Activated naive CD4-positive, alpha-beta T cell (primary cell): ENCODE measurements at places on chromosomes 4 and X.

- no peak for DNase-seq
Measured at GRCh38 chr4:55931043-55931442, 17.7 kb upstream of the CEP135 start.

DNA sequence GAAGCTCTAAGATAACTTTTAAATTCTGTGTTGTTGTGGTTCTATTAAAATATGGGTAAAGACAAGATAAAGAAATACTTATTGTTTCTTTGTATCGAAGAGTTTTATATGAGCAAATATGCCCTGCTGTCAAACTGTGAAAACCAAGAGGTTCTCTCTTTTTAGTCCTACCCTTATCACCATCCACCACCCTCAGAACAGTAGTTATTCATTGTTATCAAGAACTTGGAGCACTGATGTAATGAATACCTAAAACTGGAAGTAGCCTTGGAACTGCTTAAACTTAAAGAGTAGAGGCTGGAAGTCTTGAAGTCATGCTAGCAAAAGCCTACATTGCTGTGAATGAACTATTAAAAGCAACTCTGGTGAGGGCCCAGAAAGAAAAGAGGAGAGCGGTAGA lies 9.2 kb downstream of the PIR start:
- DNase-seq = no peak

GRCh38 chrX:153816831-153817690 lies 13.3 kb downstream of the PDZD4 start:
- no peak for DNase-seq

DNA sequence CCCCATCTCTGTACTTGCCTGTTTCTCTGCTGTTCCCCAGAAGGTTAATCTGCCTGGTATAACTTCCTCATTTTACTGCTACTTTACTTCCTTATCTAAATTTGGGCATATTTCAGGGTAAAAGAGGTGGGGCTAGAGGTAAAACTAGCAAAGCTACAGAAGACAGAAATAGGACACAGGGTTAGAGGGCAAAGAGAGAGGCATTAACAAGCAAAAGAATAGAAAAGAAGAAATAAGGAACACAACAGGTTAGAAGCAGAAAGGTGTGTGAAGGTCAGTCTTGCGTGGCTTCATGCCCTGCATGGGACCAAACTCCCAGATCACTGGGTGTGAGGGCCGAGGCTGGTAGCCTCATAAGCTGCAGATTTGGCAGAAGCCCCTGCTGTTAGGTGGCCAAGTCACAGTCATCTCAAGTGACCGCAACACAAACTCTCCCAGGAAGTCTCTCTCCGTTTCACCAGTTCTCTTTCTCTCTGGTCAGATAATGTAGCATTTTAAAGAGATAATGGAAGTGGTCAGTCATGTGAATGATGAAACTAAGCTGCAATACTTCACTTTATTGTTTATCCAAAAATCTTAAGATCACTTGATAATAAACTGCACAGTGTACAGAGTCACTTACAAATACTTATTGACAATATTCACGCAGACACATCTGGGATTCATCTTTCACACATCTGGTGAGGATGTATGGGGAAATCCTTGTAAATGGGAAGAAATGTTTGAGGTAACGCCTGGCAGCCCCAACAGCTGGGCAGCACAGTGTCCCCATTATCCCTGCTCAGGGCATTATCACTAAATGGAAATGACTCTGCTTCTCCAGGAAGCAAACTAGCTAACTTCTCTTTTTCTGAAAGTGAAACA lies 16.4 kb downstream of the TMEM154 start:
- no peak for DNase-seq

GRCh38 chrX:67346667-67347066 lies 197.2 kb upstream of the AR start:
- no peak for DNase-seq
